ENCODE measurements at places on chromosomes 6 and 20.

GRCh38 chr6:139520321-139520768, 145.9 kb upstream of the CITED2 start:
- DNase-seq: no peak

- DNase-seq: peak; percentile 14
Observed at GRCh38 chr6:105994591-105995390, 91.3 kb upstream of the PRDM1 start.

- DNase-seq: no peak
Observed at GRCh38 chr6:37982317-37982716, 162.8 kb downstream of the ZFAND3 start.

GRCh38 chr6:27280064-27280539, 32.0 kb downstream of the POM121L2 start:
- peak; percentile 27 for DNase-seq

DNA sequence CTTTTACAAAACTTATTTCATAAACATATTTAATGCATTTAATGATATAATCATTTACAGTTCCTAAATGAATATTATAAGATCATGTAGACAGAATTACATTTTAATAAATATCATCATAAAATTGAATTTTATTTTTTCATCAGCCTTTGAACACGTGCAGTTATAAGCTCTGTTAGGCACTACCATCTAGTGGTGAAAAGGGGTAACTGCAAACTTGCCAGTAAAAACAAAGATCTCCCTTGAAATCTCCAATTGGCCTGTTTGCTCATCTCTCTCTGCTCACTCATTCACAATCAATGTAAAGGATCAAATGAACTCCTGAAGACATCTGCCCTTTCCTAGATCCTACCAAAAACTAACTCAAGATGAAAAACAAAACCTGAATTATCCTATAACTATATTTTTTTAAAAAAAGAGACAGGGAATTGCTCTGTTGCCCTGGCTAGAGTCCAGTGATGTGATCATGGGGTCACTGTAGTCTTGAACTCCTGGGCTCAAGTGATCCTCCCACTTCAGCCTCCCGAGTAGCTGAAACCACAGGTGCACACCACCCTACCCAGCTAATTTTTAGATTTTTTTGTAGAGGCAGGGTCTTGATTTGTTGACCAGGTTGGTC, 31.7 kb downstream of the SAMHD1 start:
- no peak for DNase-seq

DNA sequence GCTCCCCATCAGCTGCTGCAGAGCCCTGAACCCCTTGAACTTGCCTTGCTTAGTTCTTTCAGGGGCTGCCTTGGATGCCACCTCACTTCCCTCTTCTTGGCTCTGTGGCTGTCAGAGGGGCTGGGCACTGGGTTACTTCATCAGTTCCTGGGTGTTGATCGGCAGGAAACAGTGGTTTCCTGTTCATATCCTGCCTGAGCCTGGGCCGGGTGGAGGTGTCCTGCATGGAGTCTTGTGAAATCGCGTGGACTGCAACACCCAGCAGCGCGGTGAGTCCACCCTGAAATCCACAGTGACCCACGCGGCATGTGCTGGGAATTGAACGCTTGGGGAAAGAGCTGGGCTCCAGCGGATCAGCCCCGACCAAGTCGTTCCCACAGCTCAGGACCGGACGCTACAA, 97.5 kb downstream of the CDH26 start:
- no peak for DNase-seq

GRCh38 chr6:139834232-139834631, 459.8 kb upstream of the CITED2 start:
- DNase-seq: no peak

- no peak for DNase-seq
Observed at GRCh38 chr6:158016571-158017383, 35.1 kb downstream of the SYNJ2 start.

DNA sequence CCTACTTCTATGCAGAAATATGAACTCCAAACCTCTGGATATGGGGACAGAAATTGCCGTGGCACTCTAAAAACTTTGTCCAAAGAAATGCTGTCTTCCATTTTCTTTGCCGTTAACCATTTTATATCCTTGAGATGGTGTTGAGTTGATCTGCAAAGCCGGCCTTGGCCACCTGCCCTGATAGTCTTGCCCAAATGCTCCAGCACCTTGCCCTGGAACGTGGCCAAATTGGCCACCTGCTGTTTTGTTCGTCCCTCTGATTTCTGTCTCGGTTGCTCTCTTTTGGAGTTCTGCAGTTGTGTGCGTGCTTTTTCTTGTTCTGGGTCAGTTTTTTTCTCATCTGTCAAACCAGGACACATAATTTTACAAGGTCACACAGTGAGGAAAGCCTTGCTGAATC, 239.7 kb upstream of the GMDS start:
- peak; percentile 79 for DNase-seq

Data from NCI-H524 treated with DMSO at 0.1 percent for 48 hours (cell line).